ENCODE measurements at places on chromosomes 7 and 10.

GRCh38 chr7:47627580-47628283, 45.8 kb upstream of the TNS3 start:
- DNase-seq: no peak

DNA sequence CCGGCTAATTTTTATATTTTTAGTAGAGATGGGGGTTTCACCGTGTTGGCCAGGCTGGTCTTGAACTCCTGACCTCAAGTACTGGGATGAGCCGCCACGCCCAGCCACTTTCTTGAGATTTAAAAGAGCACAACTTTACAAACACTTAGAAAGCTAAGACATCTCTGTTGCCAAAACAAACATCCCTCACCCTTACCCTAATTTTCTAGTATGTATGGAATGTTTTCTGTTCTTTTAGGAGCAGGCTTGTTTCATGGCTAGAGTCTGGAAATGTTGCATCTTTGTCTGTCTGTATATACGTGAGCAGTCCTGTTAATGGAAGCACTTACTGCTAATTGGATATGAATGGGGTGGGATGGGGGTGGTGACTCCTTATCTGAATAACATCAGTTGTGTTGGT, 2.9 kb downstream of the OLAH start:
- DNase-seq: no peak

- no peak for DNase-seq
These were observed 224.8 kb upstream of the LYZL1 start for GRCh38 chr10:29063806-29064644.

- DNase-seq: no peak
These were observed 133.2 kb downstream of the CUX1 start for GRCh38 chr7:101950450-101951119.

GRCh38 chr10:12784646-12785045, 216.9 kb downstream of the CCDC3 start:
- DNase-seq: no peak

DNA sequence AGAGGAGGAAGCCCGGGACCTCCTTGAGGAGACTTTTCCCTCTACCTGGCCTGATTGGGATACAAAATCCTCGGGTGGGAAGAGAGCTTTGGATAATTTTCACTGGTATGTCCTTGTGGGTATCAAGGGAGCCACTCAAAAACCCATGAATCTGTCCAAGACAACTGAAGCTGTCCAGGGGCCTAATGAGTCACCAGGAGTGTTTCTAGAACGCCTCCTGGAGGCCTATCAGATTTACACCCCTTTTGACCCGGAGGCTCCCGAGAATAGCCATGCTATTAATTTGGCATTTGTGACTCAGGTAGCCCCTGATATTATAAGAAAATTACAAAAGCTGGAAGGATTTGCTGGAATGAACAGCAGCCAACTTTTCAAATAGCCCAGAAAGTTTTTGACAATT, 38.6 kb downstream of the ZNF25 start:
- DNase-seq: no peak

DNA sequence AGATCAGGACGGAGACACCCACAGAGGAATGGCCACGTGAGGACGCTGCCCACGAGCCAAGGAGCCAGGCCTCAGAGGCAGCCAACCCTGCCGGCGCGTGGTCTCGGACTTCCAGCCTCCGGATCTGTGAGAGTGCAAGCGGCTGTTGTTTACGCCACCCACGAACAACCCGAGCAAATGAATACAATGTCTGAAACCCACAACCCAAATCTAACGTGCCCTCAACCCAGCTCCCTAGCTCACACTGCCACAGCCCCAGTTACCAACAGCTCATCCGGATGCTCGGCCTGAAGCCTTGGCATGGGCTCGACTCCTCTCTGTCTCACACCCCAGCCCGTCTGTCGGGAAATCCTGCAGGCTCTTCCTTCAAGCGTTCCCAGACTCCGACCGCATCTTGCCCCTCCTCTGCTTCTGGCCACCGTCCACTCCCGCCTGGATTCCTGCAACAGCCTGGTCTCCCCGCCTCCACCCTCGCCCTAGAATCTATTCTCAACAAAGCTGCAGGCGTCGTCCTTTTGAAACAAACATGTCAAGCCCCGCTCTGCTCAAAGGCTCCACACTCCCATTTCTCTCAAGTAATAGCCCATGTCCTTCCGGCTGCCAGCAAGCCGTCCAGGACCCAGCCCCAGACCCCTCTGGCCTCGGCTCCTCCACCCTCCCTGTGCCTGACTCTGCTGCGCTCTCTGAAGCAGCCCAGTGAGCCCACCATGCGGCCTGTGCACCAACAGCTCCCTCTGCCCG, 35.3 kb downstream of the STK32C start:
- no peak for DNase-seq

- no peak for DNase-seq
These were observed 98.3 kb downstream of the HBP1 start for GRCh38 chr7:107267138-107267537.

- DNase-seq: no peak
These were observed 694.1 kb downstream of the TYW1 start for GRCh38 chr7:67690700-67691099.

- no peak for DNase-seq
These were observed 28.9 kb upstream of the SLC26A5 start for GRCh38 chr7:103474956-103475355.

DNA sequence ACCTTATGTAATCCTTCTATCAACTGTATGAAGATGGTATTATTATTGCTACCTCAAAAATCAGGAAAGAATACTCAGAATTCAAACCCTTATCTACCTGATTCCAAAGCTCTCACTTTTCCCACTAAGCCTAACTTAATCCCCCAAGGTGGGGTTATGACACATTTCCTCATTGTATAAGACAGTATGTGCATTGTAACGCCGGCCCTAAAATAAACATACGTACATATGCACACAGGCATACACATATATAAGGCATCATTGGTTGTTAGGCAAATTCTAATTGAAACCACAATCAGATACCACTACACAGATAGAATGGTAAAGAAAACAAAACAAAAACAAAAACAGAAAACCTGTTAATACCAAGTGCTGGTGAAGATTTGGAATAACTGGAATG, 556.5 kb downstream of the INHBA start:
- DNase-seq: no peak

GRCh38 chr7:8131694-8132605, 130.0 kb downstream of the ICA1 start:
- no peak for DNase-seq

DNA sequence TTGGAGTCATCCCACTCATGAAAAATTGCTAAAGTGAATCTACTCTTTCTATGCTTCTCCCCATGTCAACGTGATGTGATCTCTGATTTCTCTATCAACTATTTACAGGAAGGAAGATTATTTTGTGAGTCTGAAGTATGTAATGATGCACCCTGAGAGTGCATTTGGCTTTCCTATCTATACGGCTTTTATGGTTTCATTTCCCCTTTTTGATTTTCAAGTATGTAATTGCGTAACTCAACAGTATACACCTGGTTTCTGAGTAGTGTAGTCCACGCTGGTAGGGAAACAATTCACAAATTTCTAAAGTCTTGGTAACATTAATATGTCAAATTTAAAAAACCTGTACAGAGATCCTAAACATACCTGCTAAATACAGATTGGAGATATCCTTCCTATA, 194.7 kb upstream of the SEMA3A start:
- DNase-seq: no peak

GRCh38 chr7:868189-868486, 8.2 kb upstream of the GET4 start:
- DNase-seq: no peak

GRCh38 chr10:112335111-112335867, 38.6 kb upstream of the ACSL5 start:
- no peak for DNase-seq

DNA sequence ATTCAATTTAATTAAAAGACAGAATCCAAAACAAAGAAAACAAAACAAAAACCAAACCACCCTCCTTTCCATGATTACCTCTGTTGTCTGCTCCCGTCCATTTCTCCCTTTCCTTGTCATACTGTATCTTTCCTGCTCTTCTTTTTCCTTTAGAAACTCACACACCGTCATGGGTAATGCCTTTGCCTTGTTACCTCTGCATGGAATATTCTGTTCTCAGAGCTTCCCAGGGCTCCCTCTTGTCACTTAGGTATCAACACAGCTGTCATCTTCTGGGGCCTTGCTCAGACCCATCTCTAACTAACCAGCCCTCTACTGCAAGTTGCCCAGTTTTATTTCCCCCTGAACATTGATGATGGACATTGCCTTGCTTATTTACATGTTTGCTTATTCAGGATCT, 30.2 kb upstream of the GIMAP8 start:
- no peak for DNase-seq
